ENCODE measurements at places on chromosomes 5 and 9.

DNA sequence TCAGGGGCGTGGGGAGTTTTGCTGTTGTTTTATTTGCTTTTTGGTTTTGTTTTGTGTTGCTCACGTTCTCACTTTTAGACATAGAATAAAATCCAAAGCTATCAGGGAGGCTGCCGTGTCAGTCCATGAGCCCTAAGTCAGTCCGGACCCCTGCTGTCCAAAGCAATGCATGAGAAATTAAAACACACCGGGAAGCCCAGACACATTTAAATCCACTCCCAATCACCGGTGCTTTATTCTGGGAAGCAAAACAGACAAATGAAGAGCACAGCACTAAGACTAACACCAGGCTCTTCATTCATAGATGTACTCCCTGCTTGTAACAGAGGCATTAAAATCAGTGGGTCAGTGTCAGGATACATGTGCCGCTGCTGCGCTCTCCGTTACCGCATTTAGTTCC is 180.9 kb downstream of the IRX2 start:
- no peak for DNase-seq

DNA sequence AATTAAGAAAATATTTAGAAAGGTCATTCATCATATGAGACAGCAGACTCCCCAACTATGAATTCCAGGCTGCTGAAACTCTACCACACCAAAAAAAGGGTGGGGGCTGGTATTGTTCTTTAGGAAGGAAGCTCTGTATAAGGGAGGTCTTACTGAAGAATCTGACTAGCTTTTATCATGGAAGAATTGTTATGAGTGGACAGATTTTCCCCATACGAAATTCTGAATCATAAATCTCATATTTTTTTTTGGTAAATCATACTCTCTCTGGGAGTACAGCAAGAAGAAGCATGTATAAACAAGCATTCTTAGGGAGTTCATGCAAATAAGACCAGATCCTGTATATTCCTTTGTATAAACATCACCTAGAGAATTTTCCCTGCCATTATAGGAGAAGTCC is 220.0 kb downstream of the SLC12A2 start:
- DNase-seq: no peak

DNA sequence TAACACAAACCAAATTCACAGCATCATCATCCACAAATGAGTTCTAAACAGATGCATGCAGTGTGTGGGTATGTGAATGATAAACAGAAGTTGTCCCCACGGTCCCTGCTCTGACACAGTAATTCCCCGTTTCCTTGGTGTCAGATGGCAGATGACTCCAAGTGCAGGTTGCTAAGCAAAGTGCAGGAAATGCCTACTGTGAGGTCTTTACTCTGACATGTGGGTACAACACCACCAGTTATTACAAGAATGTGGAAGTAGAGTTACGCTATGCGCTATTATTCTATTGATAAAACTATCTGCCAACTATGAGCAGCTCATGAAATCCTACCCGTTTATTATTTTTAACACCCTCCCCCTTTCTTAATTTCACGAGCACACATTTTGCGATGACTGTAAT is 448.9 kb downstream of the BNC2 start:
- no peak for DNase-seq

- no peak for DNase-seq
These were observed 1.6 kb upstream of the TMEM141 start for GRCh38 chr9:136789523-136789937.

GRCh38 chr5:96868603-96869371 is 7.5 kb upstream of the ERAP2 start:
- no peak for DNase-seq

DNA sequence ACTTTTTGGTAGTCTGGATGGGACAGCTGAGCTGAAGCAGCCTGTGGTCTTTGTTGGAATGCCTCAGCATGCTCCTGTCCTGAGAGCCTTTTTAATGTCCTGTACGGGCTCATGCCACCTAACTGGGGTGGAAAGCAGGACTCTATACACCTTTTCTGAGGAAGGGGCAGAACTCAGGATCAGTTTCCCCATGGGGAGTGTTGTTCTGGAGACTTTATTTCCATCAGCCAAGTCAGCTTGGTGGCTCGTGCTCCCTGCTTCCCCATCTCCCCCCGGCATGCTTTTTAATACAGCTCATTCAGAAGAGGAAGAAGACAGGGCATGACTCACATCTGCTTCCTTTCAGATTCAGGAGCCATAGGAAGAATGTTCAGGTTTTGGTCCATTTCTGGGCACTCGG is 5.1 kb upstream of the SEPTIN8 start:
- no peak for DNase-seq

- DNase-seq: no peak
These were observed 224.8 kb downstream of the FAM114A2 start for GRCh38 chr5:153813901-153814300.

DNA sequence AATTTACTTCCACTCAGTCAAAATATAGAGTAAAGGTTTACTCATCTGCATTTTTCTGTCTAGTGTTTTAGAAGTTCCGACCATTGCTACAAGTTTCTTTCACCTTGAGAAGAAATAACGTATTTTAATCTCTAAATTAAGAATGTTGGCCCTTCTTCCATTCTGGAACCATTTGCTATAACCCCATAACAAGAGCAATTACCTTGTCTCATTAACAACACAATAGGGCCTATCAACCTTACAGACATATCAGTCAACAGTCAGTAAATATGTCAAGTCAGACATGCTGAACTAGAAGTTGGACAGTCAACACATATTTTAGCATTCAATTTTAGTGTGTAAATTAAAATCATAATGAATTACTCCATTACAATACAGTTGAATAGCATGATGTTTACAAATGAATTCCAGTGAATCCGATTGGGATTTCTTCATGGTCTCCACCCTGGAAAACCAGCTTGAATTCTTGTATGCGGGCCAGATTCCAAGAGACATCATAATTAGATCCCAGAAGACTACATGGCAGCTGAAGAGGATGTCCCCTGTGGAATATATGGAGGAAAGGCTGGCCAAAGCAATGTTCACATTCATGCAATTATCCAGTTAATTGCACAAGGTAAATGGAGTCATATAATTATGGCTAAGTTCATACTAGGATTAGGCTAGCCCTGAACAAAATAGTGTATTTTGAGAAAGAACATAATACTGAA is 196.2 kb upstream of the TARS1 start:
- DNase-seq: no peak

DNA sequence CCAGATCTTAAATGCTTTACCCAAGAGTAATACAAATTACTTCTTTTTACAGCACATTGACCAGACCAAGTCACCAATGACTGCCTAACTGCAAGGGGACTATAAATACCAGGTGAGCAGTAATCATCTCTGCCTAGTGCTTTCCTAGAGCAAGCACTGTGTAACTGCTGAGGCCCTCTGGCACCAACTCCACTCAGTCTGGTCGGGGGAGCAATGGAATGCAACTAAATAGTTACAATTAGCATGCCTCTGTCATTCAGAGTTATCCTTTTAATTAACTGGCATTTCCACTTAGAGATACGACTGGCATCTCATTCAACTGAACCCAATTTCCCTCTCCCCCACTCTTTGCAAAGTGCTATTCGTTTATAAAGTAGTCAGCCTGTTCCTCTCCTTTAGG is 1309.1 kb upstream of the DMAC1 start:
- DNase-seq: no peak

DNA sequence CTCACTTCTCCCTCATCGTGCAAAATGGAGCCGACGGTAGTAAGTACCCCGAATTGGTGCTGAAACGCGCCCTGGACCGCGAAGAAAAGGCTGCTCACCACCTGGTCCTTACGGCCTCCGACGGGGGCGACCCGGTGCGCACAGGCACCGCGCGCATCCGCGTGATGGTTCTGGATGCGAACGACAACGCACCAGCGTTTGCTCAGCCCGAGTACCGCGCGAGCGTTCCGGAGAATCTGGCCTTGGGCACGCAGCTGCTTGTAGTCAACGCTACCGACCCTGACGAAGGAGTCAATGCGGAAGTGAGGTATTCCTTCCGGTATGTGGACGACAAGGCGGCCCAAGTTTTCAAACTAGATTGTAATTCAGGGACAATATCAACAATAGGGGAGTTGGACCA is 979 bp downstream of the PCDHGA12 start:
- DNase-seq: no peak

GRCh38 chr9:107584186-107584585 is 94.6 kb upstream of the KLF4 start:
- DNase-seq: no peak

GRCh38 chr5:37665889-37666288 is 174.0 kb downstream of the GDNF start:
- DNase-seq: no peak

- DNase-seq: no peak
These were observed 1997.7 kb downstream of the MAT2B start for GRCh38 chr5:165502893-165503691.

- DNase-seq: no peak
These were observed 16.0 kb downstream of the TDRD7 start for GRCh38 chr9:97427885-97428284.

- DNase-seq: no peak
These were observed 1717.9 kb downstream of the EFNA5 start for GRCh38 chr5:105952875-105953274.

GRCh38 chr5:84362061-84362720 is 22.5 kb downstream of the EDIL3 start:
- DNase-seq: no peak

GRCh38 chr5:148913493-148913892 is 87.1 kb downstream of the ADRB2 start:
- DNase-seq: no peak

GRCh38 chr9:84858364-84858763 is 188.8 kb downstream of the NTRK2 start:
- no peak for DNase-seq

GRCh38 chr9:19188771-19189170 is 41.7 kb upstream of the DENND4C start:
- DNase-seq: no peak

DNA sequence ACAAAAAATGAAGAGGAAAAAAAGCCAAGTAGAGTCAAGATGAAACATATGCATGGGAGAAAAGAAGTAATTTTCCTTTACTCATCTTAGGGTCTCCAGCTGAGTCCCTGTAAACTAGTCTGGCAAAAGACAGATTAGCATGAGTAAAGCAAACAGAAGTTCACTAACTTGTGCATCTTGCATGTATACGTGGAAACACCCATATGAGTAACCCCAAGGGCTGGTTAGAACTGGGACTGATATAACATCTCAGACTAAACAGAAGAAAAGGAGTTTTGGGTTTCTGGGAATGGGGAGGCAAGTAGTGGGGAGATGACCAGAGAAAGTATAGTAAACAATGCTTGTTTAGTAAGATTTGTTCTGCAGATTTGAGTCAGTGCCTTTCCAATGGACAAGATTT is 20.1 kb upstream of the GLDC start:
- no peak for DNase-seq

DNA sequence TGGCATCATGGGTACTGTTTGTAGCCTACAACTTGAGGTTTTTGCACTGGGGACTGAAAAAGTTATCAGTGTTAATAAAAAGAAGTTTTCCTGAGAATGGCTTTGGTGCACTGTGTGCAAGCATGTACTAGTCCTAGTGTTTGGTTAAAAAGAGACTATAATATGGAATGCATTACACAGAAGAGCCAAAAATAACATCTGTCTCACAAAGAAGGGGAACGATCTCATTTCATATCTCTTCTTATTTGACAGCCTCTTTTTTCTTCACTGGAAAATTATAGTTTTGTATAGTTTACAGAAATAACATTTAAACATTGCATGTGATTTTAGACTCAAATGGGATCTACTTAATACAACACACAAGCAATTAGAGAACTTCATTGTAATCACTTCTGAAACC is 127.0 kb upstream of the GDNF start:
- DNase-seq: no peak

DNA sequence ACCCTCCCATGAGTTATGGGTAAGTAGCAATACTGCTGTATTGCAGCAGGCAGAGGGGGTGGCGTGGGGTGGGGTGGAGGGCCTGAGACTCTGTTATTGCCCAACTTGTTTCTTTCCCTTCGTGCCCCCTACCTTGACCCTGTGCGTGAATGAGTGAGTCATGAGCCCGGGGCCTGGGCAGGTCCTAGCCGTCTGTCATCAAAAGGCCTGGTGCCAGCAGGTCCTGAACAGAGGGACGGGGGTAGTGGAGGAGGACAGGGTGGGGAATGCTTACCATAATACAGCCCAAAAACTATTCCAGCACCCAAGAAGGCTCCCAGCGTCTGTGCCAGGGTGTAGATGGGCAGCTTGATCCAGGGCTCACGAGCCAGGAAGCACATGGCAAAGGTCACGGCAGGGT is 4.3 kb downstream of the AQP3 start:
- no peak for DNase-seq

GRCh38 chr5:173850659-173851058 is 37.5 kb upstream of the CPEB4 start:
- no peak for DNase-seq

- no peak for DNase-seq
These were observed 75.4 kb upstream of the ARAP3 start for GRCh38 chr5:141757402-141757801.

- DNase-seq: no peak
These were observed 58.3 kb downstream of the PIK3R1 start for GRCh38 chr5:68273717-68274409.

- no peak for DNase-seq
These were observed 18.1 kb downstream of the PITX1 start for GRCh38 chr5:135015942-135016341.

- DNase-seq: peak; percentile 39
These were observed 2.1 kb upstream of the TTLL11 start for GRCh38 chr9:122095010-122095767.

DNA sequence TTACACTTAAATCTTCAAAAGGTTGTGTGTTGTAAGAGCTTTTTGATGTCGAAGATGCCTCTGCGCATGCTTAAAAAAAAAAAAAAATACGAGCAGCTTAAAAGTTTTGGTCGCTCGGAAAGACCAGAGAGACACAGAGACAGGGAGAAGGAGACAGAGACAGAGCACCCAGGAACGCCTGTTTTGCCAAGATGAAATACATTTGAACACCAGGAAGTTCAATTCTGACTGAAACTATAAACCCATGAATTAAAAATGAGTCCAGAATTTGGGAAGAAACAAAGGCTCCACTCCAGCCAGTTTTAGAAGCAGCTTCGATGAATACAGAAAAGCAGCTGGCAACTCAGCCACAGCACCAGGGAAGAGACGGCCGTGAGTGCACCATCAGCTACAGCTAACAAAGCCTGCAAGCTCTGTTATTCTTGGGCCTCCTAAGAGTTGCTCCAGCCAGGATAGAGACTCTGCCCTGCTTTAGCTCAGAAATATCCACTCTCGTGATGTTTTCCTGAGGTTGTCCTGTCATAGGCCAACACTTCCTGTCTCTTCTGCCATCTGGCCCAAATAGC is 2.5 kb upstream of the ZNF474 start:
- DNase-seq: no peak

- DNase-seq: no peak
These were observed 279.9 kb downstream of the ASTN2 start for GRCh38 chr9:117134826-117135500.

- DNase-seq: no peak
These were observed 144.3 kb downstream of the NR3C1 start for GRCh38 chr5:143259254-143259605.

Measured in activated CD4-positive, alpha-beta T cell treated with anti-CD3 and anti-CD28 coated beads, Interleukin-2, amount 50 U/mL, for 4 hours (primary cell).